ENCODE measurements at places on chromosomes 1 and 21.

DNA sequence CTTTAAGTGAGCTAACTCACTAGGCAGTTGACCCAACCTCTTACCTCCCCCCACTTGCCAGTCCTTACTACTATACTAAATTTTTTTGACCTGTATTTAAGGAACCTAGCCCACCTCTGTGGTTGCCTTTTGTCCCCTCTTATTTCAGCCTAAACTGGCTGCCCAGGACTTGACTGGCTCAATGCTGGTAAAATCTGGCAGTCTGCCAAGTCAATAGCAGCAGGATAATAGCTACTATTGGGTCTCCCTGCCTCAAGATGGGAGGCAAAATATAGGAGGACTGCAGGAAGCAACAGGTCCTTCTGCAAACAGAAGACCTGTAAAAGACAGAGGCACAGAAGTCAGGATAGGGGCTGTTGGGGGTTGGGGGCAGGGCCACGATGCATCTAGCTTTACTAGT lies 144.2 kb upstream of the POGK start:
- DNase-seq: no peak

DNA sequence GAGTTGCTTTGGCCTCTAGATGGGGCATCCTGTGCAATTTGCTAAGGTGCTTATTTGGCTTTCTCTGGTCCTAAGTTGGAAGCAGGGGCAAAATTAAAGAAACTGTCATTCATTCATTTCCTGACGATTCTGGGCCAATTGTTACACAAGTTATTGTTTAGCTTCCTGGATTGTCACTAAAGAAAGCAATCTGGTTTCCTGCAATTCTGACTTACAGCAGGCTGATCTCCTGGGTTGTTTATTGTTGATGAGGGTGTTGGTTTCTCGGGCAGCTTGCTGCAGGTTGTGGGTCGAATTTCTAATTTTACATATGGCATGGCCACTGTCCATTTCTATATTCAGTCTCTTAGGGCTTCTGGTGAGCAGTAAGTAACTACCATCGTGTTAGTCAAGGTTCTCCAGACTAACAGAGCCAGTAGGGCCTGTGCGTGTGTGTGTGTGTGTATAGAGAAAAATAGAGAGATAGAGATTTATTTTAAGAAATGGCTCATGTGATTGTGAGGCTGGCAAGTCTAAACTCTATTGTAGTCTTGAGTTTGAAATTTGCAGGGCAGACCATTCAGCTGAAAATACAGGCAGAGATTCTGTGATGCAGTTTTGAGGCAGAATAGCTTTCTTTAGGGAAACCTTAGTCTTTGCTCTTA lies 30.4 kb downstream of the CTH start:
- DNase-seq: no peak

DNA sequence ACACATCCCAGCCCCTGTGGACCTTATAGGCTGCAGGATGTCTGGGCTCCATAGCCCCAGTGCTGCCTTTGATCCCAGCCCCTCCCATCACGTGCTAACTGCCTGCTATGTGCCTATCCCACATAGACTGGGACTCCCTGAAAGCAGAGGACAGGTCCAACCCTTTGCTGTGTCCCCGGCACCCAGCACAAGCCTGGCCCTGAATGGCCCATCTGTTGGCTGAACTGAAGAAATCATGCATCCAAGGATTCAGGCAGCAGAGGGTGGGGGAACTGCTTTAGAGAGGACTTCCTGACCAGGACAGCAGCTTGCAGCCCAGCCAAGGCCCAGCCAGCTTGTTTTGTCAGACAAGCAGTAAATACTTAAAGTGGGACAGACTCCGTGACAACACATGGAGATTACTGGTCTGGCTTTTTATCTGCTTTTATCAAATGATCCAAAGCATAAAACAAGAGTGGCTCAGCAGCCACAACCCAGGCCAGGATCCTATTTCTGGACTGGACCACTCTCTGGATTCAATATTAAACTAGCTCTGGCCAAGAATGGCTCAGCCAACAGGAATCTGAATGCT lies 69.3 kb downstream of the GLIS1 start:
- no peak for DNase-seq

- no peak for DNase-seq
These were observed 56.0 kb downstream of the KCNJ15 start for GRCh38 chr21:38312822-38313221.

DNA sequence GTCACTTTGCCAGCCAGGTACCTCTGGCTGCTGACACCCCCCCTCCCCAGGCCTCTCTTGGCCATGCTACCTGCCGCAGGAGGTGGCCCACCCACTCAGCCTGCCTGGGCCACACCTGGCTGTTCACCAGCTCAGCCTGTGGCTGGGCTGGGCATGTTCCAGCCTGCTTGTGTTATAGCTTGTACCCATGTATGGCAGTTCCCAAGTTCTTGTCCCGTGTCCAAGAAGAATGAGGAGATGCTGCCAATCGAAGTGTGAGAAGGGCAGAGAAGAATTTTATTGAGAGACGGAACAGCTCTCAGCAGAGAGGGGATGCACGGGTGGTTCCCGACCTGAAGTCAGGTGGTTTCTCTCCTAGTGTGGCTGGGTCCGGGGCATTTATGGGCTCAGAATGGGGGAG lies 3.9 kb upstream of the MMEL1 start:
- DNase-seq: no peak

GRCh38 chr1:201085902-201086735 lies 26.1 kb downstream of the CACNA1S start:
- peak; percentile 55 for DNase-seq

GRCh38 chr1:220717800-220718640 lies 27.9 kb downstream of the C1orf115 start:
- no peak for DNase-seq

DNA sequence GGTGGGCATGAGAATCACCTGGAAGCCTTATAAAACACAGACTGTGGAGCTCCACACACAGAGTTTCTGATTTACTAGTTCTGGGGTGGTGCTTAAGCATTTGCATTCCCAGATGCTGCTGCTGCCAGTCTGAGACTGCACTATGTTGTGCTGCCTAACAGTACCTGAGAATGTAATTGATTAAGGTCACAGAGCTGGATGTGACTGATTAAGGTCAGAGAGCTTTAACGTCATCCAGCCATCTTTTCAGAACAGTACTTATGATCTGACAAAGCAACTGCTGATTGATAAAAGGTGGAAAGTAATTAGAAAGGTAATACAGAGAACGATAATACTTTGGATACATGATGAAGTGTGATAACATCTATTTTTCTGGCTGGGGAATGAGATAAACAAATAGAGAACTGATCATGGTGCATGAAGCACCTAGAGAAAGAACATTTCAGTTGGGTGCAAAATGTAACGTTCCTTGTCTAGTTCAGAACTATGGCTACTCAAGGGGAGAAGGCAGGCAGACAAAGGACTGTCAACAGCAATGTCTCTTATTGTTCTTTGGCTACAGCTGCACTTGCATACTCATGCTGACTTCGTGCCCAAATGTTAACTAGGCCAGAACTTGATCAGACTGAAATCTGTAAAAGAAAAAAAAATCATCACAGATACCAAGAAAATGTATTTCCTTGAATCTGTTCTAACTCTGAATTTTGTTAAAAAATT lies 3.7 kb upstream of the UCK2 start:
- DNase-seq: no peak

DNA sequence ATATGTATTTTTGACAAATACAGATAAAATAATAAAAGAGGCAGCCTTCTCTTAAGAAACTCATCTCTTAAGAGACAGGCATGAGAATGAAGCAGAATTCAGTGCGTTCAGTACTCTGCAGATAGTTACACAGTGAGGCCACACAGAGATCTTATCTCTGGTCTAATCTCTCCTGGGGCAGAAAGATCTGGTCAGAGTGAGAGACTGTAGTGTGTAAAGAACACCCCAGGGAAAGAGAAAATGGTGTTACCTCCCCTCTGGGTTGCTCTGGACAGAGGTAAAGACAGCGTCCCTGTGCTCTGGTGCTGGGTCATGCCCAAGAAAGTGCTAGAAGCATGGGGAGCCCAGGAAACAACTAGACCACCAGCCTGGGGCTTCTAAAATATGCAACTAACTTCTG lies 216.3 kb downstream of the SIPA1L2 start:
- no peak for DNase-seq

- DNase-seq: no peak
These were observed 63.3 kb upstream of the PTGFR start for GRCh38 chr1:78427506-78427905.

- no peak for DNase-seq
These were observed 536.6 kb upstream of the USP24 start for GRCh38 chr1:55751776-55752175.

DNA sequence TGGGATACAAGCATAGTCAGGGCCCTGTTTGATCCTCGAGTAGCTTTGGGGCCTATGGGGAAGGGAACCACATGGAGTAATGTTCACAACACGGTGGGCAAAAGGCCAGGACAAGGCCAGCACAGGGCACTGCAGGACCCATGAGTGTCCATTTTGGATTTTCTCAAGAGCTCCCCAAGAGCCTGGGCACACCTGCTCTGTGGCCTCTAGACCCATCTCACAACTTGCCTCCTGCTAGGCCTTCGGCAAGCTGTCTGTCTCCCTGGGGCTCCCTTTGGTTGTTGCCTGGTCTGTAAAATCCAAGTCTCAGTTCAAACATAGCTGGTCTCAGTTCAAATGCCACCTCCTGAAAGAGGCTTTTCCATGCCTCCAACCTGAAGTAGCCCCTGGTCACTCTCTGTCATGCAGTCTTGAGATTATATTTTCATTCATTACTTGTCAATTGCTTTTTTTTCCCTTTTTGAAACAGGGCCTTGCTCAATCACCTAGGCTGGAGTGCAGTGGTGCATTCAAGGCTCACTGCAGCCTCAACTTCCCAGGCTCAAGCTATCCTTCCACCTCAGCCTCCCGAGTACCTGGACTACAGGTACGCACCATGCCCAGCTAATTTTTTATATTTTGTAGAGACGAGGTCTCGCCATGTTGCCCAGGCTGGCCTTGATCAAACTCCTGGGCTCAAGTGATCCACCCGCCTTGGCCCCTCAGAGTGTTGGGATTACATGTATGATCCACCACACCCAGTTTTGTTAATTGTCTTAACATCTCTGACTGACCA lies 107.4 kb downstream of the MATN1 start:
- DNase-seq: no peak

GRCh38 chr1:99326215-99326949 lies 62.1 kb downstream of the PLPPR4 start:
- DNase-seq: no peak

DNA sequence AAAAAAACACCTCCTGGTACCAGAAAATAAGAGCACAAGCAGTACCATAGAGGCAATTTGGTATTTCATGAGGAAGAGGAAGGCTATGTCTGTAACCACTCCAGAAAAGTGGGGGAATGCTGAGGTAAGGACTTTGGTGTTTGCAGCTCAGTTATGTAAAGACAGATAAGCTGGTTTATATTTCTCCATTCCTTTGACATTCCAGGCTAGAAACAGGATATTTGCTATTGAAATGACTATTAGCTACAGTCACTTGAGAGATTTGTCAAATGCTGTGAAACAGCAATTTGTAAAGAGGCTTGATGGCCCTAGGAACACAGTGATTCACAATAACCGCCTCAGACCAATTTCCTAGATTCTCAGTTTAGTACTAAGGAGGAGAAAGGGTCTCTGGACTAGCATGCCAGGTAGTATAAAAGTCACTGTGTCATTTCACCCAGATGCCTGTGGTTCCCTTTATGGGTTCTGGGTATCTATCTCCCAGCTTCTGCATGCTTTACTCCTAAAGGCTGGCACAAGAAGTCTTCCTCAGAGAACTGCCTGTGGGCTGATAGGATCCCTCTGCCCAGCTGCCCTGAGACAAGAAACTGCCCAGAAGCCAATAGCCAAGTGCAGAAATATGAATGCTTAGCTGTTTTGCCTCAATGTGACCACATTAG lies 80.5 kb downstream of the VCAM1 start:
- no peak for DNase-seq
